ENCODE measurements at places on chromosomes 4 and X.

DNA sequence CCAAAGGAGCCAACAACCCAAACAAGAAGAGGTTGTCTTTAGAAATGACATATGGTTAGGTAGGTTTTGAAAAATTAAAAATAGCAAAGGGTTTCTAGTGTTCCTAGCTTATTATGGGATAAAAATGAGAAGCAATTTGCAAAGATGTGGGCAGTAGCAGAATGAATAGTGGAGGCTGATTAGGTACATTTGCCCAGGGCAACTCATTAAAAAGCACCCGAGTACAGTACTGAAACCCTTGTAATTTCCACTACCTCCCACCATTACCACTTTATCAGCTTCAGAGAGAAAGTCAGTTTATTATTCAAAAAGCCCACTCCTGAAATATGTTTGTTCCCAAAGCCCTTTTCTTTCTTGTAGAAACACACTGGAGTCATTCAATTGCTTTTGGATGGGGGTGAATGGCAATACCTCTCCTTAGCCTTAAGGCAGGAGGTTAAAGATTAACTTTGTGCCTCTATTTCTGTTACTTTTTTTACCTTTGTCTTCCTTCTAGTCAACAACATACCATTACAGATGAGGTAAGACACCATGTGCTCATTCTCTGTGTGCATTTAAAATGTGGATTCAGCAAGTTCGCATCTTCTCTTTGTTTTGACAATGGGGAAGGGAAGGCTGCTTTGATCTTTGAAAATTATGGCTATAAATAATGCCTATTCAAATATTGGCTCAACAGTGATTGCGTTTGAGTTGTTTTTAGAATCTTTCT lies 353.8 kb upstream of the CASK start:
- DNase-seq = no peak

DNA sequence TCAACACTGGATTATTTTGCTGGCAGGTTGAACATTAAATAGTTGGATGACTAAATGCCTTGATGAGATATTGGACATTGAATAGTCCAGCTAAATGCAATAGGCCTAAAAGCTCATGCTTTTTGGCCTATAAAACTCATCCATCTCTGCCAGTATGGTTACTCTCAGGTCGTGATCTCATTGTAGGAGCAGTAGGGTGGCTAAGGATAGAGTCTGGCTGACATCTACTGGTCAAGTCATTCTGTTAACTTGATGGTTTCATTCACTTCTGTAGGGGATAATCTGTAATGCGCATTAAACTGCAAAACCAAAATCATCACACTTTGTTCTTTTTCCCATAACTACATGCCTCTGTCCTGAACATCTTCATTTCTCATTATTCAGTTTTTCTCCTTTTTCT lies 227.0 kb downstream of the DKK2 start:
- DNase-seq = peak; percentile 53

GRCh38 chr4:4884611-4885010 lies 25.1 kb downstream of the MSX1 start:
- DNase-seq = no peak

- DNase-seq = no peak
Observed at GRCh38 chr4:16136827-16137226, 53.0 kb upstream of the PROM1 start.

GRCh38 chr4:153527690-153528089 lies 61.5 kb downstream of the TMEM131L start:
- no peak for DNase-seq

DNA sequence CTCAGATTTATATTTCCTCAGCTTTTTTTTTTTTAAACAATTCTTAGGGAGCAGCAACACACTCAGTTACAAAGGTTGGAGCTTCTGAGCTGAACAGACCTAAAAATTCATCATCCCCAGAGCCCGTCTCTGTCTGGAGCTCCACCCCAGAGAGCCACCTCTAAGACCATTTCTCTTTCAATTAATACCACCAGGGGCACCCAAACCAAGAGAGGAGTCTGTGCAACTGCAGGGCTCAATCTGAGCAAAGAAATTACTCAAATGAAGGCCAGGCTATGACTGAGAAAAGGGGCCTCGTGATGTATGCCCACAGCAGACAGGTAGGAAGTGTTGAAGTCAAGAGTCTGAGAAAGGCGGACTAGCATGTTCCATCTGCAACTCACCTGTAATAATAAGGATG lies 95.5 kb downstream of the C4orf51 start:
- peak; percentile 7 for DNase-seq

- DNase-seq = no peak
Observed at GRCh38 chr4:183118141-183118540, 19.1 kb downstream of the WWC2 start.

GRCh38 chr4:88185906-88186305 lies 27.5 kb upstream of the ABCG2 start:
- no peak for DNase-seq

DNA sequence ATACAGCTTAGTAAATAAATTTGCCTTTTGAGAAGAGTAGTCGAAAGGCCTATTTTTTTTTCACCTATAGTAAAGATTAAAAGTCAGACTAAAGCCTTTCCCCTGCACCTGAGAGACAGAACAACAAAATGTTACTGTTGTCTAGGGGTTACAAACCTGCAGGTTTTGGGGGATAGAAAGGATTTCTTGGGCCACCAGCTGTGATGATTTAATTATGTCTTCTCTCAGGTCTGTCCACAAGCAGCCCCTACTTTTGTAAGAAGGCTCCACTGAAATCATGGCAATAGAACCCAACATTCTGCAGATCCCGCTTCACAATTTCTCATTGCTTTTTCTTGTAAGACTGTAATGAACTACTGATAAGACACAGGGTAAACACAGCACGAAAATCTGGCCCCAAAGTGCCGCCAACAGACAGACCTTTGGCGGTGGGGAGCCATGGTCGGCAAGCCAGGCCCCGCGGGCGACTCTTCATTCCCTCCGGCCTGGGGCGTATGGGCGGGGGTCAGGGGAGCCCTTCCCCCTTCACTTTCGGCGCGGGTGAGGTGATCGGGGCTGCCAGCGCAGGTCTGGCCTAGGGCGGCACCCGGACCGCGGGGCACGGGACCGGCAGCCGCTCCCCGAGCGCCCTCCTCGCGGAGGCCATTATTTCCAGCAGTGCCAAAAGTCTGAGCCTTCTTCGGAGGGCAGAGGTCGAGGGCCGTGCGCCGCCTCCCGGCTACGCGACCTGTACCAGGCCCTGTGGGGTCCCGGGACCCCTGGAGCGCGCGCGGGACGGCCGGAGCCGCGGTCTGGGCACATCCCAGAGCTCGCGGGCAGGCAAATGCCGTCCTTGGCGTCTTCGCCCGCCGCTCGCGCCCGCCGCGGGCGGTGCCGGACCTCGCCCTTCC lies 812 bp upstream of the KDM6A start:
- DNase-seq = peak; percentile 57

GRCh38 chrX:153966841-153967535 lies 4.6 kb downstream of the HCFC1 start:
- DNase-seq = no peak

GRCh38 chr4:132383571-132384199 lies 765.4 kb upstream of the PCDH10 start:
- DNase-seq = no peak

- no peak for DNase-seq
Observed at GRCh38 chr4:138665851-138666250, 349.7 kb upstream of the NOCT start.

DNA sequence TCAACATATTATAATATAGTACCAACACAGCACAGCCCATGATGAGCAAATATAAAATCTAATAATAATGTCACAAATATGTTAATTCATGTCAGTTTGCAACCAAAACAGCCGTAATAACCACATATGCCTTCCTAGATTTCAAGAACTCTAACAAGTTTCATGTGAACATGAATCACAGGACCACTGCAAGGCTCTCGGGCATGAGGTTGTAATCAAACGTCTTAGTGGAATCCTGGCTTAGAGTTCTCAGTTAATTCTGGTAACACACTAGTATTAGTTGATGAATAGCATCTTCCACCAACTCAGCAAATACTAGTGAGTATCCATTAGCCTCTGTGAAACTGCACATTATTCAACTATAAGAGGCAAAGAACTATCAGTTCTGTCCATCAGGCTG lies 379.3 kb upstream of the TENM3 start:
- DNase-seq = no peak
